ENCODE measurements at places on chromosomes 6 and 20. TPM values are rescaled to one million over a fixed set of nuclear protein-coding genes. Genes with fewer than 3 reads are reported as not detected.

Gene HCRTR2
- not detected for total RNA-seq

Gene EPM2A
- 41.3 TPM for total RNA-seq

Gene HLA-DQB2
- total RNA-seq = 1.9 TPM

Gene SIRPB1
- 0.27 TPM for total RNA-seq

Gene PLEKHG1
- 7.4 TPM for total RNA-seq

Gene SUMO4
- total RNA-seq = 0.27 TPM

Gene SPATA25
- 2.4 TPM for total RNA-seq

Gene UST
- 3.3 TPM for total RNA-seq

Gene NEURL2
- total RNA-seq = 7.6 TPM

Gene TEAD3
- 28.0 TPM for total RNA-seq

Gene LY6G6F
- not detected for total RNA-seq

Gene LY6G6D
- total RNA-seq = not detected

Gene HLA-DMB
- 9.1 TPM for total RNA-seq

Gene CCM2L
- total RNA-seq = 7.5 TPM

Gene EMILIN3
- 4.2 TPM for total RNA-seq

Gene MACROD2
- 3.6 TPM for total RNA-seq

Gene CLPSL2
- not detected for total RNA-seq

Gene SLC35F1
- total RNA-seq = 6.4 TPM

Gene CRISP2
- not detected for total RNA-seq

Gene ZNF334
- 0.71 TPM for total RNA-seq

Gene TRERF1
- 1.4 TPM for total RNA-seq

Gene MYL9
- total RNA-seq = 1,345 TPM

Gene KCNK16
- not detected for total RNA-seq

Gene RBPJL
- total RNA-seq = not detected

Gene BPI
- not detected for total RNA-seq

Gene PET117
- 9.1 TPM for total RNA-seq

Gene FAM217A
- not detected for total RNA-seq

Gene HTR1B
- total RNA-seq = not detected

Gene GPLD1
- 0.71 TPM for total RNA-seq

Gene ENPP5
- 3.0 TPM for total RNA-seq
